ENCODE measurements at places on chromosomes 1 and 21.

DNA sequence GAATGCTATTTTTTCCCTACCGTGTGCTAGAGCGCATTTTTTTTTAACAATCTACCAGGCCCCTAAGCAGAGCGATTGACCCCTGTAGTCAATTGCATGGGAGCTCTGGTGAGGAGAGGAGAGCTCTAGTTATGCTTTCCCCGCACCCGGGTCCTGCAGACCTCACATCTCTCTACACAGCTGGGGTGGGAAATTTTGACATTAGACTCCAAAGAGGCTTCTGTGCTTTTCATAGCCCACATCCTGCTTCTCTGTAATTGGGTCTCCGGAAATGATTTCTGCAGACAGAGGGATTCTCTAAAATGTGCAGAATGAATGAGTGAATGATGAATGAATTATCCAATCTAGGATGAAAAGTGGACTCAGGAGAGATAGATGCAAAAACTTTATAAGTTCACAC lies 41.5 kb upstream of the DUSP10 start:
- no peak for DNase-seq

DNA sequence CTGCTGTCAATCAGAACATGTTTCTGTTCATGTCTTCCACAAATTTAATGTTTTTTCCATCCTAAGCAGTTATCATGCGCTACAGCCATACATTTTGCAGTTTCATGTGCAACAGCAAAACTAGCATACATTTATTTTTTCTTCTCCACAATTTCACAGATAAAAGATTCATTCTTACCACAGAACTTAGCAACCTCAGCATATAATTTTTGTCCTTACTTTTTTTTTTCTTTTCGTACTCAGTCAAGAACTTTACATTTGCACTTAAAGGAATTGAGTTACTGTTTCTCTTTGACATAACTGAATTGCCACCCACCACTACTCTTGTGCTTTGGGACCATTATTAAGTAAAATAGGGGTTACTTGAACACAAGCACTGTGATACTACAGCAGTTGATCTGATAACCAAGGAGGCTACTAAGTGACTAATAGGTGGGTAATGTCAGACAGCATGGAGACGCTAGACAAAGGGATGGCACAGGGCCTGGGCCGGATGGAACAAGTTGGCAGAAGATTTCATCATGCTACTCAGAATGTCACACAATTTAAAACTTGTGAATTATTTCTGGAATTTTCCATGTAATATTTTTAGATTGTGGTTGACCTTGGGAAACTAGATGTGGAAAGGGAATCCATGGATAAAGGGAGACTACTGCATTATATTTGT lies 50.2 kb upstream of the LHX8 start:
- DNase-seq: no peak

DNA sequence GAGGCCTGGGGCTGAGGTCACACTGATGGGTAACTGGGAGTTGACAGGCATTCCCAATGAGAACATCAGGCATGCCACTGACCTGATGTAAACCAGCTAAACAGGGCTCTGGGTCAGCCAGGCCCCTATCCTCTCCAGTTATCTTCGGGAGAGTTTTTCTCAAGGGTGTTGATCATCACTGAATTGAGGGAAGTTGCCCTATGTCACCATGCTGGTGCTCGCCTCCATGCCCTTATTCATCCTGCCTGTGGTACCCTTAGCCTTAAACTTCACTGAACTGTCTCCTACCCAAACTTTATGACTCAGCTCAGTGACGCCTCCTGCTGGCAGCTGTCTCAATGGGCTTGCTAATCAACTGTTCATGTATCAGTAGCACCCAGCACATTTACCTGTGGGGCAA lies 80.7 kb upstream of the TNR start:
- DNase-seq: peak; percentile 28

GRCh38 chr1:99472893-99473292 lies 173.0 kb upstream of the PALMD start:
- DNase-seq: no peak

DNA sequence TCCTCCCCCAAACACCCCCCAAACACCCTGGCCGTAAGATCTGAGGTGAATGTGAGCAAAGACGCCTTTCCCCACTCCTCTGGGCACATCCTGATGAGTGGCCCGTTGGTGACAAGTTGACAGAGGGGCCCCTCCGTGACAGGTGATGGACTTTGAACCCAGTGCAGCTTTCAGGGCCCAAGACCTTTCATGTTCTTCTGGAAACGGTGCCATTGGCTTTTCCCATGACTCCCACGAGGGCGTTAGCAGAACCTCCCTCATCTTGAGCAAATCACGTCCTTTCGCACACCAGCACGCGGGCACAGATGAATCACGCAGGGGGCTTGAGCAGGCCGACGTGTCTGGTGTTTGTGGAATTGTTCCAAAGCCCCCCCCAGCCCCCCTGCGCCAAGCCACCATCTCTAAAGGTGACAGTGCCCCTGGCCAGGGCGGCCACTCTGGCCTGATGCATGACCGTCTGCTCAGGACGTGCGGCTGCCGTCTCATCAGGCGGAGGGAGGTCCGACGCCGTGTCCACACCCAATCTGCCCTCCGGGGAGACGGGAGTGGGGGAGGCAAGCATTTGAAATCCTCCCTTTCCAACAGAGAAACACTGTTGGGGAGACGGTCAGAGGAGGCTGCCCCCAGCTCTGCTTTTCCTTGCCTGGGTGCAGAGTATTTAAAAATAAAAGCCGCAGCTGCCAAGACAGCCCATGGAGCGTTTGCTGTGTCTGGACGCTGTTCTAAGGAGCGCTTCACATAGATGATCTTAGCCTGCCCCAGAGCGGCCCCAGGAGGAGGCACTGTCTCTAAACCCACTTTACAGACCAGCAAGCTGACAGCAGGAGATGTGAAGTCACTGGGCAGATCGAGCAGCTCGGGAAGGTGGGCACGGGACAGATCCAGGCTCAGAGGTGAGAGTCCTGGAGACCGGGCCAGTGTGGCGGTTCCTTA lies 98.3 kb upstream of the ARHGEF16 start:
- peak; percentile 11 for DNase-seq

Measured in K562 (cell line).